NCI-H2107 (cell line): ENCODE measurements at places on chromosomes 5 and 9.

DNA sequence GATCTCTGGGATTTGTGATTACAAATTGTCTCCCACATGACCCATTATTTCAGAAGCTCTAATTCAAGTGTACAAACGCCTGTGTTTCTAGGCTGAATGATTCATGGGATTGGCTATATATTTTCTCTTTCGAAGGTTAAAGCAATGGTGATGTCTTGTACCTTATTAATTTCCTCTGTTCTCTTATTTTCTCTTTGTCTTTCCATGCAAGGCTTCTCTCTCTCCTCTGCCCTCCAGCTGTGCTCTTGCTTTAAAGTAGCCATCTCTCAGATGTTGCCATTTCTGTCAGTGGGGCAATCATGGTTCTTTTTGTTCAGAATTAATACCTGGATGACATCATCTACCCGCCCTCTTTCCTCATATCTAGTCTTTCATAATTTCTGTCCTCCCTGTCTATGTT, 184.3 kb upstream of the ATP10B start:
- no peak for DNase-seq

DNA sequence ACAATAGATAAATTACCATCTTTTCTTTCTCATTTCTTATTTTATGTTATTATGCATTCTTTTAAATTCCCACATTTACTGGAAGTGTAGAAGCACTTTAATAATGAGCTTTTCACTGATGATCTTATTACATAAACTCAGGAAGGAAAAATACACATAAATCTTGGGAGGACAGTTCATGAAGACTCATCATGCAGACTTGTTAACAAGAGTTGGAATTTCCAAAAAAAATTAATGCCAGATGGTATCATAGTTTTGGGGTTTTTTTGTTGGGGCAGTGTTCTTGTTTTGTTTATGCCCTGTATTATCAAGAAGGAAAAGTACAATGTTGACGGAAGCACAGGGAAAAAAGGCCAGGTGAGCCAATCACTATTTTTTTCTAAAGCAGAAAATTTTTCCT, 35.1 kb downstream of the CEMIP2 start:
- DNase-seq, result no peak

DNA sequence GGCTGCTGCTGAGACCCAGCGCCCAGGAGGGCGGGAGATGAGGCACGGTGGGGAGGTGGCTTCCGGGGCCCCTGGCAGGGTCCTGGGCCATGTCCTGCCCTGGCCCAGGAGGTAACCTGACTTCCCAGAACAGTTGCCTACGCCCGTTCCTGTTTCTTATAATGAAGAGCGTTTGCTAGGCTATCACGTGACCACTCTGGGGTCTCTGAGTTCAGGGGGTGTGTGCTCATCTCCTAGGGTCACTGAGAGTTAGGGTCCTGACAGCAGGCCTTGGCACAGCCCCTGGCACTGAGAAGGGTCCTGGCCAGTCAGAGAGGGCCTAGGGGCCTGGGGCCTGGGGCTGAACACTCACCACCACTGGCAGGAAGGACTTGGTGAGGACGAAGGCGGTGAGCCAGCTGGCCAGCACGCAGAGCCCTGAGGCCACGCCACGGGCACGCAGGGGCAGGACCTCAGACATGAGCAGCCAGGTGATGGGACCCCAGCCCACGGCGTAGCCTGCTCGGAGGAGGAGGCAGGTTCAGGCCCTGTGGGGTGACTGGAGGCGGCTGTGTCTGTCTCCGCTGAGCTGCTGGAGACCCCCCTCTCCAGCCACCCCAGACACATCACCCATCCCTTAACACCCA, 6.0 kb downstream of the SLC2A6 start:
- DNase-seq, result no peak

GRCh38 chr9:84303061-84303460, 37.5 kb downstream of the SLC28A3 start:
- DNase-seq, result no peak

- no peak for DNase-seq
Observed at GRCh38 chr5:21058289-21058688, 1070.3 kb upstream of the CDH18 start.

- no peak for DNase-seq
Observed at GRCh38 chr5:177183142-177183541, 49.6 kb downstream of the NSD1 start.

GRCh38 chr5:68961762-68962161, 132.1 kb upstream of the SLC30A5 start:
- no peak for DNase-seq
